Activated CD4-positive, alpha-beta T cell treated with anti-CD3 and anti-CD28 coated beads, Interleukin-2, amount 10 ng/mL, durations not matched to agents 24 days and 14 days (primary cell): ENCODE measurements at places on chromosomes 7 and 10. TPM values are rescaled to one million over a fixed set of nuclear protein-coding genes. Genes with fewer than 3 reads are reported as not detected.

ZNF425 gene
- 0.44 and 0.92 TPM in 2 replicates for total RNA-seq

JAKMIP3 gene
- total RNA-seq: 1.2 and 1.3 TPM in 2 replicates

KEL gene
- total RNA-seq: 0.12 and 0.37 TPM in 2 replicates

GCK gene
- total RNA-seq: 1.7 and 2.0 TPM in 2 replicates

CYP2C19 gene
- 0.33 TPM in 1 of 2 replicates, not detected in the other for total RNA-seq

STEAP1 gene
- total RNA-seq: 1.1 and 1.4 TPM in 2 replicates

CDHR3 gene
- total RNA-seq: 0.36 and 1.0 TPM in 2 replicates

HOXA10 gene
- not detected in 2 replicates for total RNA-seq

WNT2 gene
- total RNA-seq: not detected in 2 replicates

DNA sequence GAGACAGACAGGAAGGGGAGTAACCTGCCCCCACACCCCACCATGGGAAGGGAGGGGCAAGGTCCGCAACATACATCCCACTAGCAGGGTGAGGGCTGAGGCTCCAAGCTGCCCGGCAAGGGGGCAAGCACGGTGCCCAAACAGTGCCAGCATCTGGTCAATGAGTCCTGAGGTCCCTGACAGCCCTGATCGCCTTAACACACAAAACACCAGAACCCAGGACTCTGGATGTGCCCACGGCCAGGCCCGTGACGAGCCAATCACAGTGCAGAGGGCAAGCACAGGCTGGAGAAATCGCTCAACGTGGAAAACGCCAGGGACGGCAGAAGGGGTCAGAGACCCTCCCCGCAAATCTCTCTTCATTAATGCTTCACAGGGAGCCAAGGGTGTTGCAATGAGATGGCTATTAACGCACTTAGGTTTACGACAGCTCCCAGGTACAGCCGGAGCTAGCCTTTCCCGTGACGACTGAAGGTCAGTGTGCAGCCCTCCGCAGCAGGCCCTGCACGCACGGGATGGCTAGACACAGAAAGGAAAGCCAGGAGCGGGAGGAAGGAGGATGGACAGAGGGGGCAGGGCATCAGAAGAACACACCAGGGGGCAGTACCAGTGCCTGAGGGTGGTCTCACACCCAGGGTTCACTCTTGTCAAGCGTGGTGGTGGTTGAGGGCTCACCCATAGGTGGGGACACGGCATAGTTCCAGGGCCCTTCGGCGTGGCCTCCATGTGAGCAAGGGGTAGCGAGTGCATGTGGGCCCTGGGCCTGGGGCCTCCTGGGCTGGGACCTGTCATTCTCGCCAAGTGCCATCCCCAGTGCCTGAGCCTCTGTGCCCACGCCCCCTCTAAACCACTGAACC is 220.5 kb downstream of the MAD1L1 start:
- DNase-seq: no peak

- DNase-seq: no peak
Observed at GRCh38 chr7:53101026-53101425, 65.6 kb downstream of the POM121L12 start.

- no peak for DNase-seq
Observed at GRCh38 chr10:34813626-34814222, 1.4 kb downstream of the PARD3 start.

- peak; percentile 16 for DNase-seq
Observed at GRCh38 chr7:136061433-136061832, 84.3 kb upstream of the MTPN start.

DNA sequence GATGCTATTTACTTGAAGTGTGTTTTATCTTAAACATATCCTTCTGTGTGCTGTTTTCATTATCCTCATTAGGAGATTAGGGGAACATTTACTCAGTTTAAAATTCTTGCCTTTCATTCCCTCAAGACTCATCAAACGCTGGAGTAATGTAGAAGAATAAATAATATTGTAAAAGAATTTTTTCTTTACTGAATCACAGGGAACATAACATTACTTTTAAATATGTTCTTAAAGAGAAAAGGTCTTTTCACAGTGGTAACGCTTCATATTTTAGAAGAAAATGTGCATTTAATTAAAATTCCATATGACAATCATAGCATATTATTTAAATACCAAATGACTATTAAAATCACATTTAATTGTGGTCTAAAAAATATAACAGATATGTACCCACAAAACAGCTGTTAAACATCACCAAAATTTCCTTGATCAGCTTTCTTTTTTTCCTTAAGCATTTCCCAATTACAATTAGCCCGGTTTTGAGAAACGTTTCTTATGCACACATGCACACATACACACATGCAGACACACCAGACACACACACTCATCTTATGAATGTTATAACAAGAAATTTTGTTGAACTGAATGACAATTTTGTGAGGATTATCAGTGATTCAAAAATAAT is 102.0 kb upstream of the GLI3 start:
- no peak for DNase-seq

GRCh38 chr7:100632951-100633717 is 8.2 kb downstream of the TFR2 start:
- DNase-seq: peak; percentile 90

DNA sequence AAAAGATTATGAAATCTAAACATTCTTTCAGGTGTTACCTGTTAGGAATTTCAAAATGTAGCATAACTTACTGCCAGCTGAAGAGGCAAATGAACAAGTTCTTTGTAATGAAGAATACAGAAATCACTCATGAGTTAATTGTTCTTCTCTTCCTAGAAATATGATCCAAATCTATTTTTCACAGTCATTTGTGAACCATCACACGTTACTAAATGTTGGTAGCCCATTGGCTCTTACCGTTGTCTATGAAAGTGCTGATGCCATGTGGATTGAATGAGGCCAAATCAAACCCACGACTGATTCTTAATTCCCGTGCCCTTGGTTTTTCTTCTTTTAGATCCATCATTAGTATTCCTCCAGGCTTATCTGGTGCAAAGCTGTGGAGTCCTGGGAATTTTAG is 15.9 kb upstream of the PON3 start:
- no peak for DNase-seq

- no peak for DNase-seq
Observed at GRCh38 chr10:101759309-101760247, 16.3 kb downstream of the FGF8 start.
